H1 (cell line): ENCODE measurements at places on chromosomes 16 and 17. TPM values are rescaled to one million over a fixed set of nuclear protein-coding genes. Genes with fewer than 3 reads are reported as not detected.

DNA sequence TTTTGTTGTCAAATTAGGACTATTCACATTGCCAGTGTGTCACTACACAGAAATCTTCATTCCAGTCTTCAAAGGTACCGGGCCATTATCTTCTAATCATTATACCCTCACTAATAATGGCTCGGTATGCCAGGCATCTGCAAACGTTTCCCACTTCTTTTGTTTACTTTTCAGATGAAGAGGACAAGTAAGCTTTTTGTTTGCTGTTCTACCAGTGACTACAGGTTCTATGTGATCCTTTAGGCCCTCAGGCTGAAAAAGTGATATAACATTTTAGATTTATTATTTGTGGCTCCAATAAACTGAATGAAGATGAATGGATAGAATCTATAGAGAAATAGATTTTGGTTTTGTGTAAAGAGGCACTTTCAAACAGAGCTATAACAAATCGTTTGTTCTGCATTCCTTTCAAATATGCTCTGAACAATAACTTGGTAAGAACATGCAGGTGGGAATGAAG, 403 bp upstream of the KRTAP3-1 start:
- no peak for DNase-seq

DNA sequence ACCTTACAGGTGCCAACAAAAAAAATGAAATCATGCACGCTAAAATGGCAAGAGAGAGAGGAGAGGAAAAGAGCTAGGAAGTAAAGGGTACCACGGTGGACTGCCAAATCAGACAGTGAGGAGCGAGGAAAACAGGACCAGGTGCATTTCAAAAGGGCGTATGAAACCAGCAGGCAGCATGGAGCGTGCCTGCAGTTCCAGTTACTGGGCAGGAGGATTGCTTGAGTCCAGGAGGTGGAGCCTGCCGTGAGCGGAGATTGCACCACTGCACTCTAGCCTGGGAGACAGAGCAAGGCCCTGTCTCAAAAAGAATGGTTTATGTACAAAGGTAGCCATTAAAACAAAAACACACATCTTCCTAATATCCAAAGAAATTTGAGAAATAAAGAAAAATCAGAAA, 16.4 kb downstream of the USP36 start:
- no peak for DNase-seq

GRCh38 chr16:57585051-57585687, 42.7 kb downstream of the ADGRG5 start:
- DNase-seq = no peak

DNA sequence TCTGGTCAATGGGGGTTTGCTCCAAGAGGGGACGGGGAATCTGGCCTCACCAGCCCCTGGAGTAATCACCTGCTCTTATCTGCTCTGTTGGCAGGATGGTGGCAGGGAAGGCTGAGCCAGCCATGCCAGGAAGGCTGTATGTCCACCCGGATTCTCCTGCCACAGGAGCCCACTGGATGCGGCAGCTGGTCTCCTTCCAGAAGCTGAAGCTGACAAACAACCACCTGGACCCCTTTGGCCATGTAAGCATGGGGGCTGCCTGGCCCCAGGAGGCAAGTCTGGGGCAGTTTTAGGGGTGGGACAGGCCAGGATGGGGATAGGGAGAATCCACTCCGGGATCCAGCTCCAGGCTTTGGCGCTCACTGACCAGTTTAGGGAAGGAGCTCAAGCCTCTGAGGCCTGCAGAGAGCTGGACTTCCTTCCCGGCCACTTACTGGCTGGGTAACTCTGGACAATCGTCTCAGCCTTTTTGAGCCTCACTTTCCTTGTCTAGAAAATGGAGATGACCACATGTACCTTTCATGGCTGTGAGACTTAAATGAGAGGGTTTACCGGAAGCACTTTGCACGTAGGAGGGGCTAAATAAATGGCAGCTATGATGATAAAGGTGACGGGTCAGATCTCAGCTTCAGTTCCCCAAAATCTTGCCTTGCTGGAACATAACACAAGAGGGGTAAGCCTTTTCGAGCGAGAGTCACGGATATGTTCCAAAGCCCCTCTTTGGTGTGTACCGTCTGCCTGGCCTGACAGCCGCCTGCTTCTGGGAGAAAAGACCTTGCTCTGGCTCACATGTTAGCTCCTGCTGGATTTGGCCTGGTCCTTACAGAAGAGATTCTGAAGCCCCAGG, 15.4 kb downstream of the TBX4 start:
- peak; percentile 94 for DNase-seq

- DNase-seq = no peak
Observed at GRCh38 chr16:56415875-56416274, 9.5 kb downstream of the AMFR start.

GRCh38 chr16:67177743-67178699, 5.7 kb downstream of the MATCAP1 start:
- DNase-seq = peak; percentile 87

DNA sequence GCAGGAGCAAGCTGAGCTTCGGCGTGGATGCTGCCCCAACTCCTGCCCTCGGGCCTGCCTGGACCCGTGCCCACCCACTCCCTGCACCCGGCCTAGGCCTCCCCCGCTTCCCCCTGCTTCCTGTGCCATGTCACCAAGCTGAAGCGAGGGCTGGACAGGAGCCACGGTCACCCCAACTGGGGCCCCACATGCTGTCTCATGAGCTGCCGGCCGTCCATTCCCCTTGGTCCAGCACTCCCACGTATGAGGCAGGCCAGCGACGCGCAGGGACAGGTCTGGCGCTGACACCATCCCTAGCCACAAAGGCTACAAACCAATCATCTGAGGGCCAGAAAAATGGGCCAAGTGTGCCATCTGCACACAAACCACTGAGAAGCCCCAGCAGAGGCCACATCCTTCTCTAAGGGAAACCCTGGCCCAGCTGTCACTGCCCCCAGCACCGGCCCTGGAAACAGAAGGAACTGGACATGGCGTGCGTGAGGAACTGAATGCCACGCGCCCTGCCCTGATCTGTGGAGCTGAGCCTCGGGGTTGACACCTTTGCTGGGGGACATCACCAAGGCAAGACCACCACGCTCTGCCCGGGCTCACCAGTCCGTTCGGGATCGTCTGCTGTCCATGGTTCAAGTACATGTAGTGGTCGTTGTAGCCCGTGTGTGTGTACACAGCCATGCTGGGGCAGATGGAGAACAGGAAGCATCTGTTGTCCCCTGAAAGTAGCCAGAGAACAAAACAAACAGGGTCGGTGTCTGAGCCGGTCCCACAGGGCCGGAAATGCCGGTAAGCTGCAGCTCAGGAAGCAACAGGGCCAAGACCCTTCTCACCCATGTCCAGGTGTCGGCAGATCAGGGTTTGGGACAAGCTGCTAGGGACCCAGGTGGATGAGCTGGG, 22.2 kb downstream of the MEAK7 start:
- DNase-seq = no peak

DNA sequence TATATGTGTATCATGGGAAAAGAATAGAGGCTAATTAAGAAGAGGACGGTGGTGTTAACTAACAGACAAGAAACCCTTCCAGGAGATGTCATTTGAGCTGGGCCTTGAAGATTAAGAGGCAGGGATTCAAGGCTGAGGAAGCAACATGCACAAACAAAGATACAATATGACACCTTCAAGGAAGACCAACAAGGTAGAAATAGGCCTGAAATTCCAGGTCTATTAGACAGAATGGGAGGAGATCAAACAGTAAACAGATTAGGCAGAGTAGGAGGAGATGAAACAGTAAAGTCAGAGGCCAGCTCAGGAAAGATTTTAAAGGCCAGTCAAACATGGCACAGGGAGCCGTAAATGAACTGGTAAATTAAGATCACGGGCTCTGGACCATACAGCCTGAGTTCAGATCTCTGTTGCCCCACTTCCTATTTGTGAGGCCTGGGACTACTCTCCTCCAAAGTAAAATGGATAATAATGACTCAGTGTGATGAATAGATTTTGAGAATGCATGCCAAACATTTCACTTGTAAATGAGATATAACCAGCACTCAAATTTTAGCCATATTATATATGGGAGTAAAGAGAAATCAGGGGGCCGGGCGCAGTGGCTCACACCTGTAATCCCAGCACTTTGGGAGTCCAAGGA, 38.9 kb downstream of the USP31 start:
- no peak for DNase-seq

GRCh38 chr17:37830151-37830993, 85.5 kb upstream of the HNF1B start:
- no peak for DNase-seq

- no peak for DNase-seq
Observed at GRCh38 chr17:64439956-64440355, 9.0 kb upstream of the MILR1 start.

GRCh38 chr17:61307905-61308886, 91.4 kb upstream of the TBX2 start:
- DNase-seq = no peak

DNA sequence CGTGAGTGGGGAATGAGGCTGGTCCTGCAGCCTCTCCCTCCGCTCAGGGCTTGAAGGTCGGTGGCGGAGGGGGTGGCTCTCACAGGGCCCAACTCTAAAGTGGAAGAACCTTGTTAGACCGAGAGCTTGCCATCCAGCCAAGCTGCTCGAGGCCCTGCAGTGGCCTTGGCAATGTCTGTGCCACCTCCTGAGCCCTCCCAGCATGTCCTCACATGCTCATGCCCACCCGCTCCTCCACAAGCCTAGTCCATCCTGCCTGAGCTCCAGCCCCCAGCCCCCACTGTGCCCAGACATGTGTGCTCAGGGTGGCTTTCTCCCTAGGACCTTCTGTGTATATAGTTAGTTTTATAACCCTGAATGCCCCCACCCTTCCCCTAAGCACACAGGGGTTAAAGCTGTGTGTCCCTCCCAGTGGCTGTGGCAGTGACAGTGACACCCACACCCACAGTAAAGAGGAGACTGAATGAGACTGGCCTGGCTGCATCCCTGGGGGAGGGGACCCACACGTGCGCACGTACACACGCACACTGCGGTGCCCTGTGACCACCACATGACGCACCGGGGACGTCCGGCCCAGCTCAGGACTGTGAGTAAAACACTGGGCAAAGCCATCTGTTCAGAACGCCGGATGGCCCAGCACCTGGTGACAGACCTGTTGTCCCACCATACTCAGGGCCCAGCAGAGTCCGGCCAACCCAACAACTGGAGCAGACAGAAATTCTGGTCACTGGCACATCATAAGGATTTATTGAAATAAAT, 15.6 kb downstream of the PDK2 start:
- DNase-seq = no peak

DNA sequence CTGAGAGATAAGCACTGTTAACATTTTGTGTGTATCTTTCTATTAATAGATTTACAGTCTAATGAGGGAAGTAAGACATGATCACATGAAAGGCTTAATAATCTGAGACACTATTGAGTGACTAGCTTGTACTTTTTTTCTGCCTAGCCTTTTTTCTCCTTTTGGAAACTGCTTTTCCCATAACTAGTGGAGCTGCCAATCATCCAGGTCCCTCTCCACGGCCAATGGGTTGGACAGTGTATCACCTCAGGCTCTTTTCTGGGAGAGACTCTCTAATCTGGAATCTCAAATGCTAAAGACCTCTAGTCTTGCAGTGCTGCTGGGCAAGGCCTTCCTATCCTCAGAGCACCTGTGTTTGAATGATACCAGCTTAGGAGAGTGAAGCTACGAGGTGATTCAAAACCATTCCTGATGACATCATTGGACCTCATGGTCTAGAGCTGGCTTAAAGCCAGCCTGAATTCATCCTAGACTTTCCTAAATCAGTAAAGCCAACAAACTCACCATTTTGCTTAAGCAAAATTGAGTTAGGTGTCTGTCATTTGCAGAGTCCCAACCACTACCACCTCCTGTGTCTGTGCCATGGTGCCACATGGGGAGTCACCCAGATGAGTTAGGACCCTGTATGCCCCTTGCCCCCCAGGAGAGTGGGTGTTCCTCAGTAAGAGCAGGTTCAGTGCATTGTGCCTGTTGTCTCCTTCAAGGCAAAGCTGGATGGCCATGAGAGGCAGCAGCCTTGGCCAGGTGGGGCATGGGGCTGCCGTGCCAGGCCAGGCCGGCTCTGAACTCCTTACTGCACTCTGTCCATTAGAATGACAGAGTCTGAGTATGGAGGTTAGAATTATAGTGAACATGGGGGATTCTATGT, 62.9 kb downstream of the SPECC1 start:
- DNase-seq = no peak

DNA sequence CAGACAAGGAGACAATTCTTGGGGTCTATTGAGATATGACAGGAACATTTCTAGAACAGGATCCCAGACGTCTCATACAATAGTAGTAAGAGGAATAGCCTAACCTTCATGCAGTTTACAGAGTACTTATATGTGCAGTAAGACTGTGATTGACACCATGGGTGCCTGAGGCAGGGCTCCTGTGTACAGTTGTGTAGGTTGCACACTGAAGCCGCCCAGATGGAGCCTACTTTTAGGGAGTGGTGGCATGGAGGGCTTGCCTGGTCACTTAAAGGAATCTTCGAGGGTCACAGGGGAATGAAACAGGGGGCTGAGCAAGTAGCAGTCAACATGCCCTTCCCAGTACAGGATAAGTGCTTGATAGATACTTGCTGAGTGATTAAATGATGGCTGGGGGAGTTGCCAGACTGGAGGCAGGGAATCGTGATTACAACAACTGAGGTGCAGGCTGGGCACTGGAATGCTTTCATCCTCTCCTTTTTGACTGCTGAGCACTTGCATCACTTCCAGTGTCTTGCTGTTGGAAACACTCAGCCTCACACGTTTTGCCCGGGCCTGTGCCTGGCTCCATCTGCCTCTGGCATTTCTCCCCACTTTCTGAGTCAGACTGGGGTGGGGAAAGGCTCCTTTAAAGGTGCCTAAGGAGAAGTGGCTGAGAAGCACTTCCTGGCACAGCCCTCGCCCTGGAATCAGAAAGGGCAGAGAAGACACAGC, 71.0 kb downstream of the COPRS start:
- no peak for DNase-seq

DNA sequence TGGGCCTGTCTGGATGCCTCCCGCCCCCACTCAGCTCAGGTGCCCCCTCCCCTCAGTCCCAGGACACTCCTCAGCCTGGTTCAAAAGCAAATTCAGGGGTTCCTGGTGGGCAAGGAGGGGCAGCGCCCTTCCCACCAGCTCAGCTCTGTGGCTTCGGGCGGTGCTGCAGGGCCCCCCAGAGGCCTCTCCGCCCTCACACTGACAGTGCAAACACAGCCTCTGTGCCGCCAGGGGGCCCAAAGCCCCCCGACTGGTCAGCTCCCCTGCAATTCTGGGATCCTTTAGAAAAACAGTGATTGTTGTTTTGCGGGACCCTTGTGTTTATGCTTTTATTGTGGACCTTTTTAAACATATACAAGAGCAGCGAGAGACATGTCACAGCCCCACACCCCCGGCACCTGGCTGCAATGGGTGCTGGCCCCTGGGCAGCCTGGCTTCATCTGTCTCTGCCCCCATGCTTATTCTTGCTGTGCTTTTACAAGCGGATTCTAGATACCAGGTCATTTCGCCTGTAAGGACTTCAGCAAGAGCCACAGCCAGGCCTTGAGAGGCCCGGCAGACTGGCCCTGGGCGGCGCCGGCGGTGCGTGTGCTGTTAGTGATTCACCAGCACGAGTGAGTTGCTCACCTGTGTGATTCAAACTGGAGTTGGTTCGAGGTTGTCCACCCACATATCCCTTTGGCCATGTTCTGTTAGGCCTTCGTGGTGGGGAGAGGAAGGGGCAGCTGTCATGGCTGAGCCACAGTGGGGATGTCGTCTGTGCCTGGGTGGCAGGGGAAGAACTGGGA, 21.2 kb downstream of the ZNF469 start:
- DNase-seq = no peak

The CCL1 gene
- total RNA-seq = not detected in 2 replicates

The NPIPA3 gene
- total RNA-seq = 8.6 and 10.5 TPM in 2 replicates

The LGALS9B gene
- total RNA-seq = not detected in 2 replicates

The SP6 gene
- 1.5 and 1.6 TPM in 2 replicates for total RNA-seq

The MT1G gene
- 17.7 and 19.7 TPM in 2 replicates for total RNA-seq

The SDR42E2 gene
- not detected in 2 replicates for total RNA-seq

The KRTAP2-4 gene
- not detected in 2 replicates for total RNA-seq

The PMFBP1 gene
- 1.2 and 1.6 TPM in 2 replicates for total RNA-seq

The ALOX12 gene
- total RNA-seq = 1.4 and 2.0 TPM in 2 replicates
